Spinal cord (tissue), 10 donors: ENCODE measurements at places on chromosomes 6 and 20.

- no peaks in the 10 kb centered on the region for H3K4me1 ChIP-seq
- no peak for DNase-seq
- no peak overlapping the region for H3K4me3 ChIP-seq
- peaks cover 9% of the 10 kb centered on the region for H3K36me3 ChIP-seq
- no peaks in the 10 kb centered on the region for H3K27me3 ChIP-seq
- H3K27ac ChIP-seq, result no peak overlapping the region
Measured at GRCh38 chr20:56501116-56501515, 23.4 kb upstream of the FAM209A start.

DNA sequence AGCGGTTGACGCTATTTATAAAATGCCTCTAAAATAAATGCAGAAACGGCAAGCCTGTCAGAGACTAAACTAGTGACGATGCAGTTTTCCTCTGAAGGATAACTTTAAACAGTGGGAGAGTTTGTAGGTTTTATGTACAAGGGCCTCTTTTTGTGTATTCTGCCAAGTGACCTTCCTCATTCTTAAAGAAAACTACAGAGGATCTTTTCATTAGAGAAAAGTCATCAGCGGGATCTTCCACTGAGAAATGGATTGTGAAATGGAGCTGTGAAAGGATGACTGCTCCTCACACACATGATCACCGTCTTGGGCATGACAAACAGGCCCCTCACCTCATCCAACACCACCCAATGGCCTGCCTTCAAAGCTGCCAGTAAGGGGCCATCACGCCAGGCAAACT, 89.0 kb upstream of the LYRM2 start:
- peaks cover 16% of the 10 kb centered on the region for H3K36me3 ChIP-seq
- no peak for DNase-seq
- no peak overlapping the region for H3K27ac ChIP-seq
- H3K4me3 ChIP-seq, result no peak overlapping the region

DNA sequence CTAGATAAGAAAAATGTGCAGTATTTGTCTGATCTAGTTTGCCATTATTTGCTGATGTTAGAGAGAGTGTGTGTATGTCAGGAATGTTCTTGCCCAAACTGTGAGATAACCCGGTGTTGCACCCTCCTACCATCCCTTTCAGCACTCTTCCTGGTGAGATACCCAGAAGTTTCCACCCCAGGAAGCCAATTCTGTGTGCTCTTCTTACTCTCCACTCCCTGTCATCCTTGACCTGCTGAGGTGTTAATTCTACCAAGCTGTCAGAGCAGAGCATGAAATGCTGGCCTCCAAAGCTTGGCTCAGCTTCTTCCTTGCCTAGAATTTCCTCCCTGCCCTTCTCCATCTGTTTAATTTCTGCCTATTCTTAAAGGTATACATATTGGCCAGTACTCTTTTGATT, 237.3 kb upstream of the CNR1 start:
- no peak overlapping the region for H3K4me3 ChIP-seq
- DNase-seq, result no peak
- H3K36me3 ChIP-seq, result no peaks in the 10 kb centered on the region
- H3K4me1 ChIP-seq, result no peaks in the 10 kb centered on the region

DNA sequence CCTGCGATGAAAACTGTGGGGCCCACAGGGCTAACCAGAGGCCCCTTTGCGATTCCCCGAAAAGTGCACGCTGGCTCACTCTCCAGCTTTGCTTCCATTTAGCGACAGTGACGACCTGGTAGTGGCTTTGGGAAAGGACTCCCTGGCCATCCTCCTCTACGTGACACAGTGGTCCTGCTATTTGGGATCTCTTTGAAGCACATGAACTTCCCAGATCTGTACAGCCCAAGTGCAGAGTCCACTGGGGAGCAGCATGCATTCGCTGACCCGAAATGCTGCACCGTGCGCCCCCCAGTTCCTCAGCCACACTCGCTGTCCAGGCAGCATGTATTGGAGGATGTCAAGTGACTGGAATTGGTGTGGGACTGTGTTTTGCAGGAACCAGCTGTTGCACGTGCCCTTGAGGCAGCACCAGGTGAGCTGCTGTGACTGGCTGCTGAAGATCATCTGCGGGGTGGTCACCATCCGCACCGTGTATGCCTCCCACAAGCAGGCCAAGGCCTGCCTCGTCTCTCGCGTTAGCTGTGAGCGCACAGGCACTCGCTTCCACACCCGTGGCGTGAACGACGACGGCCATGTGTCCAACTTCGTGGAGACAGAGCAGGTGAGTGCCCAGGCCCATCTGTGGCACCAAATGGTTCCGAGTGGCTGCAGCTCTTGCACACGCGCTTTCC, 51.6 kb downstream of the SYNJ2 start:
- H3K4me1 ChIP-seq, result peaks cover 20% of the 10 kb centered on the region
- H3K27ac ChIP-seq, result no peak overlapping the region
- no peak overlapping the region for H3K4me3 ChIP-seq
- H3K27me3 ChIP-seq, result no peaks in the 10 kb centered on the region
- peaks cover 14% of the 10 kb centered on the region for H3K36me3 ChIP-seq
- no peak for DNase-seq

DNA sequence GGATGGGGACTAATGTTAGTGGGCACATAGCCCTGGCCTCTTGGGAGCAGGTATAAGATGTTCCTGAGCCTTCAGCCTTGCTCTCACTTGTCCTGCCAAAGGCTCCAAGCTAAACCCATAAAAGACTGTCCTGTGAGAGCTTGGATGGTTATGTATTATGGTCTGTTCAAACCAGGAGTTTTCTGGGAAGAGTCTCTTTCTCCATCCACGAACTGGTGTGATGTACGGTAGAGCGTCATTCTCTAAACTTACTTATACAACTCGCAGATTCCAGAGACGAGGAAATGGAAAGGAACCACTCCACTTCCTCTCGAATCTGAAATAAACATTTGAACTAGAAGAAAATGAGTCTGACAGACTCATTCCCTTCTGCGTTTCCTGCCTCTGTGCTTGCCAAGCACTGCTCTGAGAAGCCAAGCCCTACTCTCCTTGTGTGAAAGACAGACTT, 5.3 kb downstream of the SOBP start:
- H3K4me3 ChIP-seq, result peak overlapping the region; percentile 9
- no peaks in the 10 kb centered on the region for H3K27me3 ChIP-seq
- no peak for DNase-seq
- no peaks in the 10 kb centered on the region for H3K36me3 ChIP-seq

DNA sequence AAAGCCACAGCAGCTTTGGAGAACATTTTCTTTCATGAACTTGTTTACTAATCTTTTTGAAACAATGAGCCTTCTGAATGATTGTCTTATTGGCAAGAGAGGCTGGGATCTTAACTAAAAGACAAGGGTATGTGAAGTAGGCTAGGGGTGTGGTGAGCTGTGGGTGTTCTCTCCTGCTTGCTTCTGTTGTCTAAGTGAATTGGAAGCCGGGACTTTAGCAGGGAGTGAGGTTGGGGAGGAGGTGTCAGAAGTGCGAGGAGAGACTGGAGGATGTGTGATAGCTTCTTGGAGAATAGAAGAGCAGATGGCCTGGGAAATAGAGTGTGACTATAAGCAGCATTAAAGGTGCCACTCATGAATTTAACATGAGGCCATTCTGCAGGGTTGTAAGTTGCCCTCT, 562.8 kb downstream of the UTRN start:
- no peaks in the 10 kb centered on the region for H3K4me1 ChIP-seq
- H3K27me3 ChIP-seq, result no peaks in the 10 kb centered on the region
- H3K27ac ChIP-seq, result no peak overlapping the region
- no peaks in the 10 kb centered on the region for H3K36me3 ChIP-seq

- H3K27me3 ChIP-seq, result peaks cover 40% of the 10 kb centered on the region
- peaks cover 78% of the 10 kb centered on the region for H3K4me1 ChIP-seq
- peaks cover 24% of the 10 kb centered on the region for H3K36me3 ChIP-seq
- peak overlapping the region; percentile 66 for H3K4me3 ChIP-seq
Measured at GRCh38 chr6:170291271-170292110, 613 bp upstream of the DLL1 start.

GRCh38 chr6:134863763-134864510, 86.0 kb downstream of the ALDH8A1 start:
- no peak overlapping the region for H3K27ac ChIP-seq
- no peak for DNase-seq
- no peaks in the 10 kb centered on the region for H3K4me1 ChIP-seq
- H3K36me3 ChIP-seq, result no peaks in the 10 kb centered on the region

DNA sequence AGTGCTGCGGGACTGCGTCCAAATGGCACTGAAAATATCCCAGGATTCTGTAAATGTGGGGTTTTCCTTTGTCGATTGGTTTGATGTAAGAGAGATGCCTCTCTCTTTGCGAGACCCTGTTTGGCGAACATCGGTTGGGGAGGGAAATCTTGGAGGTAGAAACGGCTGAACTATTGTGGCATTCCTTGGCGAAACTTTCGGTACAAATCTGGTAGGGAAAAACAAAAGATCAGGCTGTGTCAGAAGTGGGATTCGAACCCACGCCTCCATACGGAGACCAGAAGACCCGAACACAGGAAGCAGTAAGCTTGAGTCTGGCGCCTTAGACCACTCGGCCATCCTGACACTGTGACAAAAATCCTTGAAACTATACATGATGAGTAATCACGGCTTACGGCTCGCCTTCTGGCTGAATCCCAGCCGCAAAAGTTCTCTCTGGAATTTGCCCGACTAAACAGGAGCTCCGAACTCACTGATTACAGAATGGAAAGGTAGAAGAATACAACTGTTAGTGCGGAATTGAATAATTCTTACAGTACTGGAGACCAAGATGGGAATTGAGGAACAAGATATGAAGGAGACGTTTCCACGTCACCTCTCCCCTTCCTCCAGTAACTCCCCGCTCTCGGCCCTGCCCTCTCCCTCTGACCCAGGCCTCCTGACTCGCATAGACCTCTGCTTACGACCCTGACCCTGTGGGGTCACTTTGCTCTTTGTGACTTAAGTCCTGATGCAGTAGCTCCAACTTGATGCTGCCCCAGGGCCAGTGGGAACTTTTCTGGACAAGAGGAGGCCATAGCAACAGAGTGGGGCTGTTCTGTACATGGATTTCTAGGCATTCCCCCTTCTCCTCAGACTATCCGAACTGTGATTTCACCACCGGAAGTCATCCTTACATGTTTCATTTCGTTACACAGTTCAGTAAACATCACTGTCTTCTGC, 132.8 kb upstream of the ZNF184 start:
- H3K4me1 ChIP-seq, result no peaks in the 10 kb centered on the region
- no peak overlapping the region for H3K4me3 ChIP-seq
